ENCODE measurements at places on chromosomes 7 and 10. TPM values are rescaled to one million over a fixed set of nuclear protein-coding genes. Genes with fewer than 3 reads are reported as not detected.

DNA sequence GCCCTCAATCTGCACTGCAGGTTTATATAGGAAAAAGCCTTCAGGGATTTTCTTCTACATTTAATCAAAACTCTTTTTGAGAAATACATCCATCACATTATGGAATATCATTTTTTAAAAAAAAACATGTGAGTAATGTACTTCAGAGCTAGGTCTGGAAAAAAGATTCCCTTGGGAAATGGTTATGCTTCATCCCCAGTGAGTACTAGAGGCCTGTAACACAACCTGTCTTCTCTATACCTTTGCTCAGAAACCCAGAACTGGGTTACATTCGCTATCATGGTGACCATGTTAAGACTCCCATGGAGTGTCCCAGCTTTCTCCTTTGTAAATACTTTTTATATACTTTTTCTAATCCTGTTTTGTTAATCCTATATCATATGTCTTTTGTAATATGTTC is 186.9 kb downstream of the LRRTM3 start:
- DNase-seq: no peak

DNA sequence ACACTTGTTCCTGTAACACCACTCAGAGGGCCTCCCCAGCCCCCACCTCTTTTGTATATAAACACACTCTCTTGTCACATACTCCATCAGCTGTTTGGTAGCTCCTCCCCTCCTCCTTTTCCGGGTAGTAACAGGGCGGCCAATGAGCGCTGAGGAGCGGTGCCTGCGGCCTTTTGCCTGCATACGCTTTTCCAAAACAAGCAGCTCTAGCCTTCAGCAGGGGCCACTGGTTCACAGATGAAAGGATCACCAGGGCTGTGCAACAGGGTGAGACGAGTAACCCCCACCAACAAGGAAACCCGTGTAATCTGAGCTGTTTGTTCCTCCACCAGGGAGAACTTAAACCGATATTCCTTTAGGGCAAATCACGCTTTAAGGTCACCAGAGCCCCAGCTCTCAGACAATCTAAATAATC is 3.9 kb downstream of the UBE2H start:
- peak; percentile 95 for DNase-seq

- no peak for DNase-seq
Measured at GRCh38 chr10:70500368-70500767, 21.8 kb downstream of the PALD1 start.

DNA sequence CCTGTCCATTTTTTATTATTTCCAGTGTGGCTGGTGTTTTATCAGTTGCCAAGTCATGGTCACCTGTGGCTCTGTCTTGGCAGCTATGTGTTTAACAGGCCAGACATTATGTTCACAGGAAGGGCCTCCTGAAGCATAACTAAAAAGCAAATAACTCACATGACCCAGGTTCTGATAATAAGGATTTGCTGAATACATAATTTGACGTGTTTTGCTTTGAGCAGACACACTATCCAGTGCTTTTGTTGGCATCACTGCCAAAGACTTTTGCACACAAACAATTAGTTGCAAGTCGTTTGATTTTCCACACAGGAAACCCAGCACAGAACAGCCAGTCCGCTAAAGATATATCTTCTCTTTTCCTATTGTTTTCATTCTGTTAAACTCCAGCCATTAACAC is 173.6 kb downstream of the ARL4A start:
- no peak for DNase-seq

DNA sequence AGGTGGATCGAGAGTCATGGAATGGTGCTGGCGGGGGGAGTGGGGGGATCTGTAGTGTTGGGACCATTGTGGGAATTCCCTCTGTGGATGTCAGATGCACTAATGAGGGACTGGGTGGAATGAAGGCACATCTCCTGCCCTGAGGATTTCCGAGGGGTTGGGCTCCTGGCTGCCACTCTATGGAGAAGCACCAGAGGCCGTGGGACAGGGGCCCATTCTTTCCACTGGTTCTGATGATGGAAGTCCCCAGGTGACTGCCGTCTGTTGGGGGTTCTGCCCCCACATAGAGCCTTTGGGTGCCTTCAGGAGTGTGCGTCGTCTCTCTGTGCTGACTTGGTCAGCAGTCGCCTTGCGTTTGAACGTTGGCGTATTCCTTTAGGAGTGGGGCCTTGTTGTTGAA is 202.9 kb downstream of the GLRX3 start:
- no peak for DNase-seq

DNA sequence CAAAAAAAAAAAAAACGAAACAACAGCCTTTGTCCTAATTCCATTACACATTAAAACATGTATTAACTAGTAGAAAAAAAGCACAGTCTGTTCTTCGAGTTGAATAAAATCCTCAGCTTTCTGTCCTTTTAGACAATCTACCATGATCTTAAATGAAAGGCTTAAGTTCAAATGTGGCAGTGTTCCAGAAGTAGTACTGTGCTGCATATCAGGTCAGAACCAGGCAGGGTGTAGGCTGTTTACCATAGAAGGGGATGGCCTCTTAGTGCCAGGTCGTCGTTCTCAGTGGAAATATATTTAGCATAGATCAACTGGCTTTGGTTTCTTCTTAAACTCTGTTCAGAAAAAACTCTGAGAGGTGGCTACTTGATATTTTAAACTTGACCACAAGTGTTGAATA is 612.0 kb downstream of the CNTNAP2 start:
- DNase-seq: no peak

- DNase-seq: no peak
Measured at GRCh38 chr10:29545122-29545521, 89.6 kb downstream of the SVIL start.

DNA sequence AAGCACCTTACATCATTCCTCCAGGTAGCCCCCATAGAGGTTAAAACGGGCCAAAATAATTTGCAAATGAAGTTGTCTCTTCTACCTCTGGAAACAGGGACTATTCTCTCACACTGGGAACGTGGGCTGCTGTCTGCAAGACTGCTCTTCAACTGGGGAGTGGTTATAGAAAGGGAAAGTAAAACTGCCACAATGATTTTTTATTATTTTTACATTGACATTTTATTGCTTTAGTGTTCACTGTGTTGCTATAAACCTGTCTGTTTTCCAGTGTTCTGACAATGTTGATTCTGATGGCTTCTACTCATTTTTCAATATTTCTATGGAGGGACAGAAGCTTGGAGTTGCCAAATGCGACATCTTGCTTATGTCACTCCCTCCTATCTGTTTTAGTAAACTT is 115.1 kb upstream of the ANTXRL start:
- DNase-seq: no peak

GRCh38 chr7:156147756-156148504 is 335.7 kb upstream of the SHH start:
- DNase-seq: no peak

GRCh38 chr7:99433158-99433557 is 5.4 kb downstream of the PTCD1 start:
- no peak for DNase-seq

DNA sequence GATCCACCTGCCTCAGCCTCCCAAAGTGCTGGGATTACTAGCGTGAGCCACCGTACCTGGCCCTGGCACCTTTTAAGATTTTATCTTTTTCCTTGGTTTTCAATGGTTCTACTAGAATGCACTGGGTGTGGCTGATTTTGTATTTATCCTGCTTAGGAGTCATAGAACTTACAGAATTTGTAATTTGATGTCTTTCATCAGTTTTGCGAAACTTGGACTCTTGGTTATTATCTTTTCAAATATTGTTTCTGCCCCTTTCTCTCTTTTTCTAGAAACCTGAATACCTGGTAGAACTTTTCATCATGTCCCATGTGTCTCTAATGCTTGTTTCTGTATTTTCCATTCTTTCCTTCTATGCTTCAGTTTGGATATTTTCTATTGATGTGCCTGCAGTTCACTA is 2.8 kb upstream of the NUB1 start:
- no peak for DNase-seq

Gene POR
- 573 TPM for total RNA-seq

Measured in Peyer's patch (tissue), 4 donors.